ENCODE measurements at places on chromosomes 2 and 18.

- DNase-seq: peak; percentile 82
Observed at GRCh38 chr2:45681675-45682074, 30.2 kb downstream of the PRKCE start.

GRCh38 chr2:229405796-229406195, 134.7 kb upstream of the PID1 start:
- DNase-seq: no peak

GRCh38 chr2:18620867-18621632, 31.7 kb upstream of the NT5C1B start:
- no peak for DNase-seq

- no peak for DNase-seq
Observed at GRCh38 chr18:8290913-8291312, 318.3 kb upstream of the RAB12 start.

GRCh38 chr2:10091182-10091888, 11.1 kb upstream of the CYS1 start:
- no peak for DNase-seq

- DNase-seq: no peak
Observed at GRCh38 chr2:85430752-85431569, 12.4 kb downstream of the SH2D6 start.

GRCh38 chr2:176789751-176790150, 422.8 kb upstream of the HNRNPA3 start:
- no peak for DNase-seq

DNA sequence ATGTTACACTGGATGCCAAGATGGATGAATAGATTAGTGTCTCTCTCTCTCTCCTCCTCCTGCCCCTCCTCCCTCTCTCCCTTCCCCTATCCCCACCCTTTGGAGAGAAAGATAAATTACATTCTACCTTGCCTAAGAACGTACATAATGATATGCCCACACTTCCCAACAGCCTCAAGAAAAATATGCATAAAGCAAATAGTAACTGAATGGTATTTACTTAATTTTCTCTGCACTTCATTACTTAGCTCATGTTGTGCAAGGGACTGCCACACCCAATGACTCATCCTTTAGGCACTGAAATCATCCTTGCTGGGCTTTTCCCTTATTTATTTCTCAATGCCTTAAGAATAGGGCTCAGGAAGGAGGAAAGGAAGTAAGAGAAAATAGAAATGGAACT, 137.3 kb upstream of the PID1 start:
- DNase-seq: peak; percentile 78

GRCh38 chr2:181376999-181377398, 80.2 kb upstream of the ITGA4 start:
- DNase-seq: no peak

GRCh38 chr2:9809448-9810088, 33.7 kb upstream of the TAF1B start:
- DNase-seq: no peak

- peak; percentile 86 for DNase-seq
Observed at GRCh38 chr2:219171231-219171651, 1.4 kb upstream of the SLC23A3 start.

- no peak for DNase-seq
Observed at GRCh38 chr2:147013696-147014392, 831.0 kb upstream of the ACVR2A start.

DNA sequence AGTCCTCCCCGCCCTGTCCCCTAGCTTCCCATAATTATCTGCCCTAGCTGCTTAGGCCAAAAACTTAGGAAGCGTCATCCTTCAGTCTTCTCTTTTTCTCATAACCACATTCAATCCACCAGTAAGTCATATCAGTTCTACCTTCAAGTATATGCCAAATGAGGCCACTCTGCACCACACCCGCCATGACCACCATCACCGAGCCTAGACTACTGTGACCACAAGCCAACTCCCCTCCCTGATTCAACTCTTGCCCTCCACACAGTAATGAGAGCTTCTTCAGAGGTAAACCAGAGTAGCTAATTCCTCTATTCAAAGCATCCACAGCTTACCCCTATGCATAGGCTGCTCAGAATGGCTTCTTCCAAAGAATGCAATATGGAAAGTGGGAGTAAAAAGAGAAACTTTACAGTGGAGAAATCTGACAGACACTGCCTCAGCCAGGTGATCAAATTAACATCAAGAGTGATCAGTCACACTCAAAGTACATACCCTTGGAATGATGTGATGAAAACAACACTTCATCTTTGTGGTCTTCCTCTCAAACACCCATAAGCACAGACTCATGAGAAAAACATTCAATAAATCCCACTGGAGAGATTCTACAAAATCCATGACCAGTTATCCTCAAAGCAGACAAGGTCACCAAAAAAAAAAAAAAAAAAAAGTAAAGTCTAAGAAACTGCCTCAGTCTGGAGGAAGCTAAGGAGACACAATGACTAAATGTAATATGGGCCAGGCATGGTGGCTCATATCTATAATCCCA, 17.7 kb downstream of the MBOAT2 start:
- DNase-seq: no peak

DNA sequence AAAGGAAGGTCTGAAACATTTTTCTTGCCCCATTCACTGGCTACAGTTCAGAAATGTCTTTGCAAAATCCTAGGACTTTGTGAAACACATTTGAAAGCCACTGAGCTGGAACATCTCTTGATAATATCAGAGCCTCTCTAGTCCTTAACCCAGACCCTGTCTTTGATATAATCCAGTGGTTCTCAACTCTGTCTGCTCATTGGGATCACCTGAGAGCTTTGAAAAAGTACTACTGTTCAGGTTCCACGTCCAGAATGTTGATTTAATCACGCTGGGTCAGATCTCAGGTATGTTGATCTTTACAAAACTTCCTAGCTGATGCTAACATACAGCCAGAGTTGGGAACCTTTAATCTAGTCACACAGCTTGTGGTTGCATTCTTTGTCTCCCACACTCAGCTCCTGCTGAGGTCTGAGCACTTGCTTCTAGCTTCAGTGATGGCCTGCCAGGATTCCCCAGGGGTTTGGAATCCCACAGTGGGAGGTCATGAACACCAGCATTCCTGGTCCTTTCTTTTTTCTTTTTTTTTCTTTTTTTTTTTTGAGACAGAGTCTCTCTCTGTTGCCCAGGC, 262.7 kb downstream of the SETBP1 start:
- peak; percentile 28 for DNase-seq

- DNase-seq: no peak
Observed at GRCh38 chr18:54151376-54151775, 73.1 kb downstream of the MBD2 start.

- DNase-seq: no peak
Observed at GRCh38 chr2:130987519-130988425, 105.5 kb downstream of the FAM168B start.

GRCh38 chr2:28661589-28662001, 90.0 kb upstream of the PPP1CB start:
- DNase-seq: peak; percentile 65

GRCh38 chr18:45651275-45651674, 36.0 kb downstream of the SLC14A2 start:
- DNase-seq: no peak

- DNase-seq: no peak
Observed at GRCh38 chr2:217077831-217078407, 218.1 kb upstream of the TNP1 start.

DNA sequence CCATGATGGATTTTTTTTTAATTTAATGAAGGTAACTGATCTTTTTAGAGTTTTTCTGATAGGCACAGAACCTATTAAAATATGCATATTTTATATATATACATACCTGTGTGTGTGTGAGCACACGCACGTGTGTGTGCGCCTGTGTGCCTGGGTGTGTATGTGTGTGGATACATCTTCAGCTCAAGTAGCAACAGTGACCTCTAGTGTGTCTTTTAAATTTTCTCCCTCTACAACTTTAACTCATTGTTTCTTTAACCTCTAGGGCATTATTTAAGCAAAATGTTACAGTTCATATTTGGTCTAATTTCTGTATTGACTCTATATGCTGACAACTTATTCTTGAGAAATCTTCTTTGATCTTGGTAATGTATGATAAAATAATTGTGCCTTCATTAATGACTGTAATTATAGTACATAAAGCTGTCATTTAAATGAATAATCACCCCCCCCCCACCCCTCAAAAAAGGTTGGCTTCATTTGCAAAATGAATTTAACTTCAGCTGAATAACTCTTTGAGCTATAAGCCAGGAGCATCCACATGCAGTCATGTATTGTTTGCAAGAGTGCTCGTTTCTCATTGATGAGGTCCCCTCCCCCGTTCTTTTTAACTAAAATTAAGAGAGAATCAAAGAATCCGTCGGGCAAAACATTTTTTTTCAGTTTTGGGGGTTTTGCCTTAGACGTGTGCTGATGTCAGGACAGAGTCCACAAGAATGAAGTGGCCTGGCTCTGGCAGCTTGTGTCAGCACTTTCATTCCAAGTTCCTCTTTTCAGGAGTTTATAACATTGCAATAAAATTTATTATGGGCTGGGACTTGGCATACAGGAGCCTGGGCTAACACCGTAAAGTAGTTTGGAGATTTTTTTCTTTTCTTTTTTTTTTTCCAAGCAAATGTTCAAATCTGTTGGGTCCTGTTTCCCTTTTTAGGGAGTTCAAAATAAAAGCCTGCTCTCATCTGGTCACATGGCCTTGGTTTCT, 80.0 kb downstream of the ETAA1 start:
- DNase-seq: peak; percentile 21

DNA sequence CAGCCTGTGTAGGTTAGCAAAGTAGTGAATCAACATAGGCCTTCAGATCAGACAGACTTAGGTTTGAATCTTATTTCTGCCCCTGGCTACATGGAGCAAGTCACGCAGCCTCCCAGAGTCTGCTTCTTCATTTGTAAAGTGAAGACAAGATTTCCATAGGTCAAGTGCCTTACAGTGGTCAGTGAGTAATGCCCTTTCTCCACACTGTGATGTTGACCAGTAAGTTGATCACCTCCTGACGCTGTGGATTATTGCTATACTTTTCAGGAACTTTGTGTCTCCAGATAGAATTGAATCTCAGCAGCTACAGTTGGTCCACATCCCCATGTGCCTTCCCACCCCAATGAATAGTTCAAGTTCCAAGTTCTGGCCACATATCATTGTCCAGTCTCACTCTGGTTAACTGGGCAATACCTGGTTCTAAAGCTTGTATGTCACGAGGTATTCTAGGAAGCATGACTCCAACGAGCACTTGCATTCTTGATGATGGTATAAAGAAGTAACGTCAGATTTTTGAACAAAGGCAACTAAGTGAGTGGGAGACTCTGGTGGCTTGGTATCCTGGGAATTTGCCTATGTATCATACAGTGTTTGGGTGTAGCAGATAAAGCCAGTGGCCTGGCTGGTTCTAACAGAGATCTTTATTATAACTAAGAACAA, 2.1 kb upstream of the CLIP4 start:
- no peak for DNase-seq
